ENCODE measurements at places on chromosomes 7 and 10.

GRCh38 chr10:130485236-130485957 is 349.2 kb downstream of the GLRX3 start:
- no peak for DNase-seq

- no peak for DNase-seq
Observed at GRCh38 chr7:50272808-50273207, 31.7 kb upstream of the IKZF1 start.

GRCh38 chr7:94389381-94389780 is 5.3 kb upstream of the COL1A2 start:
- DNase-seq = no peak

GRCh38 chr7:70738151-70738885 is 393.6 kb upstream of the GALNT17 start:
- no peak for DNase-seq

- DNase-seq = no peak
Observed at GRCh38 chr10:59383908-59384307, 21.6 kb upstream of the FAM13C start.
